ENCODE measurements at places on chromosomes 4 and X.

DNA sequence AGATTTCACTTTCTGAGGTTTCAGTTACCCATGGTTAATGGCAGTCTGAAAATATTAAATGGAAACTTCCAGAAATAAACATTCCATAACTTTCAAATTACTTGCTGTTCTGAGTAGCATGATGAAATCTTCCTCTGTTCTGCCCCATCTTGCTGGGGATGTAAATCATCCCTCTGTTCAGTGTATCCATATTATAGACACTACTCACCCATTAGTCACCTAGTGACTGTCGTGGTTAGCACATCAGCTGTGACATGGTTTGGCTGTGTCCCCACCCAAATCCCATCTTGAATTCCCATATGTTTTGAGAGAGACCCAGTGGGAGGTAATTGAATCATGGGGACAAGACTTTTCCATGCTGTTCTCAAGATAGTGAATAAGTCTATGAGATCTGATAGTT is 125.5 kb upstream of the GIMD1 start:
- no peak for DNase-seq

GRCh38 chrX:53290441-53291041 is 9.2 kb upstream of the IQSEC2 start:
- DNase-seq, result no peak

DNA sequence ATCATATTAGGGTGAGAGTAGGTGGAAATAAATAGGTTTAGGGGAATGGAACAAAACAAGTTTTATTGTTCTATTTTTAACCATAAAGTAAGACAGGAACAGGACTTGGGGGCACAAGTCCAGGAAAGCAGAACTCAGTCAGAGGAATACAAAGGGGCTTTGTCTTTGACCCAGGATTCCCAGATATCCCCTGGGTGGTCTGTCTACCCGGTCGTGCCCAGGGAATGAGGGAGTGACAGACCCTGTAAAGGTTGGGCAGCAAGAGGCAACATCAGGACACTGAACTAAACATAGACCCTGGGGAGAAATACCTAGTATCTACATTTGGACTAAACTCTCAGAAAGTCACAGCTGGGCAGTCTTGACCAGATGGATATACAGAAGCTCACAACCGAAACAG is 50.6 kb downstream of the PTCHD1 start:
- no peak for DNase-seq

DNA sequence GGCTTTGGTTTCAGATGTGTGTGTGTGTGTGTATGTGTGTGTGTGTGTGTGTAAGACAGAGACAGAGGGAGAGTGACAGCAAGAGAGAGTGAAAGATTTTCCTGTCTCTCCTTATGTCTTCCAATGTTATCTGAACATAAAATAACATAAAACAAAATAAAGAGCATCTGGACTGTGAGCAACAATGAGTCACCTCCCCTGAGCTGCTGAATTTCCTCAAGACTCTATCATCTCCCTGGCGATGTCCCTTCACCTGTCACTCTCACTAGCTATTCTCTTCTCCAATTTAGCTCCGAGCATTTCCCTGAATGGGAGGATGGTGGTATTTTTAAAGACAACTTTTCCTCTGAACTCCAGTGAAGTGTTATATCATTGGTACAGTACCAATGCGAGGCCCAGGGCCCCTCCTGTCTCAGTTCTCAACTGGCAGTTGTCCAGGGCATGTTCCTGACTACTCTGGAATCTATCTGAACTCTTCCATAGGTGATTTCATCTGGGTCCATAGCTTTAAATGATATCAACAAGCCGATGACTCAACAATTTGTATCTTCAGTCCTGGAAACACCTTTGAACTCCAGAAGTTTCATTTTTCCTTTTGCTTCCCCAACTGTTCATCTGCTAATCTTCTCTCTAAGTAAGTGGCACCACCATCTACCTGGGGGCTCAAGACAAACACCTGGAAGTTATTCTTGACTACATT is 195.0 kb upstream of the CLNK start:
- DNase-seq, result no peak

- DNase-seq, result no peak
Observed at GRCh38 chr4:825063-825970, 612 bp downstream of the CPLX1 start.

All from neural crest cell (in vitro differentiated cells).